ENCODE measurements at places on chromosomes 11 and 22.

- no peak for DNase-seq
Observed at GRCh38 chr22:38228873-38229740, 27.3 kb downstream of the MAFF start.

- no peak for DNase-seq
Observed at GRCh38 chr11:102940714-102941588, 14.6 kb downstream of the MMP13 start.

GRCh38 chr11:44927174-44927661 is 23.5 kb downstream of the TP53I11 start:
- DNase-seq, result peak; percentile 73

DNA sequence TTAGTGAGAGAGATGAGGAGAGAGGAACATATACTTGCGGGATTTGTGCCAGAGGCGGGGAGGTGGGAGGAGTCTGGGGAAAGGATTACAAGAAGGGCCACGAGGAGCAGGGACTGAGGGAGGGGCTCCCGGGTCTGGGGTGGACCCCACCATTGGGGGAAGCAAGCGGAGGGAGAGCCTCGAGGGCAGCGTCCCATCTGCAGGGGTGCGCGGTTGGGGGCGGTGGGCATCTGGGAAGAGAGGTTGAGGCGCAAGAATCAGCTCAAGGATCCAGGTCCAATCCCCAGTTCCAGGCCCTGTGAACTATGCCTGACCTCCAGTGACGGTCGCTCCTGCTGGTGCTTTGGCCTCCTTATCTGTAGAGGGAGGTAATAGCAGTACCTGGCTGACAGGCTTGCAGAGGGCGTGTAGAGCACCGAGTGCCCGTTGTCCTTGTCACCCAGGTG is 38.0 kb downstream of the ADAMTS15 start:
- DNase-seq, result no peak

- no peak for DNase-seq
Observed at GRCh38 chr11:121104312-121104762, 3.3 kb downstream of the TECTA start.

- no peak for DNase-seq
Observed at GRCh38 chr11:120181376-120181975, 29.4 kb upstream of the OAF start.

DNA sequence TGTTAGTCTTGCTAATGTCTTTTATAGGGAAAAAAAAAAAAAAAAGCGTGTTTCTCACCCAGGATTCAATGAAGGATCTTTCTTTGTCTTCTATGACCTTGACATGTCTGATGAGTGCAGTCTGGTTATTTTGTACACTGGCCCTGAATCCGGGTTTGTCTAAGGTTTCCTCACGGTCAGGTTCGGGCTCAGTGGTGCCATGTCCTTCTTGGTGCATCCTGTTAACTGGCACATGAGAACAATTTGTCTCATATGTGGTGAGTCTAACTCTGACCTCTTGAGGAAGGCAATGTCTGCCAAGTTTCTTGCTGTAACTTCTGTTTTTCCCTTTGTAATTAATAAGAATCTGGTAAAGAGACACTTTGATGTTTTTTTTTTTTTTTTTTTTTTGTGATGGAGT is 12.5 kb downstream of the F2 start:
- DNase-seq, result no peak

- DNase-seq, result no peak
Observed at GRCh38 chr11:57571606-57572005, 4.1 kb upstream of the UBE2L6 start.

DNA sequence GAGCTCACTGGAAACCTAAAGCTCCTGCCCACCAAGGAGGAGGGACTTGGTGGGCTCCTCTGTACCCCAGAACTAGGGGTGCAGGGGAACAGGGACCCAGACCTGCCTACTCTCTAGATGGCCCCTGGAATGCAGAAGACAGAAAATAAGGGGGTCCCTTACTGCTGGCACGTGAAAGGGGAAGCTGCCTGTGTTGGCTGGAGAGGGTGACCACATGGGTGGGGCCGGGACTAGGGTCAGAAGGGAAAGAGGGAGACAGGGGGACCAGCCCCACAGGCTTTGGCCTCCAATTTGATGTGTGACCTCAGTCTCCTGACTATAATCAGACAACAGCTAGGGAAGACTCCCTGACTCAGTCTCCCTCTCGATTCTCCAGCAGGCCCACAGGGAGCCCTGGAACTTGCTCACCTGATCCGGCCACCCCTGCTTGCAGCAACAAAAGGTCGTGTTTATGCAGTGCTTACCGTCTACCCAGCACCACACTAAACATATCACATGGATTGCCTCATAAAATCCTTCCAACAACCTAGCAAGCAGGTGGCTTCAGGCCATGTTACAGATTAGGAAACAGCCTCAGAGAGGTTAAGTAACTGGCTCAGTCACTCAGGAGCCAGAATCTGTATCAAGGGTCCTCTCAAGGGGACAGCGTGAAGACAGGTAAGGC is 10.2 kb downstream of the ARAP1 start:
- no peak for DNase-seq

GRCh38 chr11:12215181-12215593 is 104.8 kb downstream of the MICAL2 start:
- DNase-seq, result no peak

- no peak for DNase-seq
Observed at GRCh38 chr11:30454111-30454510, 131.2 kb downstream of the ARL14EP start.

- no peak for DNase-seq
Observed at GRCh38 chr22:48263791-48264351, 1501.4 kb downstream of the TBC1D22A start.

- DNase-seq, result no peak
Observed at GRCh38 chr11:1402355-1403077, 12.8 kb downstream of the BRSK2 start.
